ENCODE measurements at places on chromosomes 16 and 17.

- DNase-seq: no peak
Measured at GRCh38 chr17:56815711-56816110, 18.0 kb downstream of the C17orf67 start.

- no peak for DNase-seq
Measured at GRCh38 chr17:78361225-78361701, 1.4 kb upstream of the SOCS3 start.

- DNase-seq: no peak
Measured at GRCh38 chr17:44314869-44315661, 6.7 kb downstream of the RUNDC3A start.

DNA sequence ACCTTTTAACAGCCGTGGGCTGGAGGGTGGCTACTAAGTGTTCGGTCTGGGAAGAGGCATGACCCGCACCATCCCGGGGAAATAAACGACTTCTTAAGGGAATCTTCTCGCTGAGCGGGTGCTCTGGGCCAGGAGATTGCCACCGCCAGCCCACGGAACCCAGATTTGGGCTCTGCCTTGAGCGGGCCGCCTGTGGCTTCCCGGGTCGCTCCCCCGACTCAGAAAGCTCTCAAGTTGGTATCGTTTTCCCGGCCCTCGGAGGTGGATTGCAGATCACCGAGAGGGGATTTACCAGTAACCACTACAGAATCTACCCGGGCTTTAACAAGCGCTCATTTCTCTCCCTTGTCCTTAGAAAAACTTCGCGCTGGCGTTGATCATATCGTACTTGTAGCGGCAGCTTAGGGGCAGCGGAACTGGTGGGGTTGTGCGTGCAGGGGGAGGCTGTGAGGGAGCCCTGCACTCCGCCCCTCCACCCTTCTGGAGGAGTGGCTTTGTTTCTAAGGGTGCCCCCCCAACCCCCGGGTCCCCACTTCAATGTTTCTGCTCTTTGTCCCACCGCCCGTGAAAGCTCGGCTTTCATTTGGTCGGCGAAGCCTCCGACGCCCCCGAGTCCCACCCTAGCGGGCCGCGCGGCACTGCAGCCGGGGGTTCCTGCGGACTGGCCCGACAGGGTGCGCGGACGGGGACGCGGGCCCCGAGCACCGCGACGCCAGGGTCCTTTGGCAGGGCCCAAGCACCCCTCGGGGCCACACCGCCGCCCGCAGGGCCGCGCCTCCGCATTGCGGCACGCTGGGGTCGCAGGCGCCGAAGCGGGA, 3.6 kb upstream of the CBX4 start:
- no peak for DNase-seq

DNA sequence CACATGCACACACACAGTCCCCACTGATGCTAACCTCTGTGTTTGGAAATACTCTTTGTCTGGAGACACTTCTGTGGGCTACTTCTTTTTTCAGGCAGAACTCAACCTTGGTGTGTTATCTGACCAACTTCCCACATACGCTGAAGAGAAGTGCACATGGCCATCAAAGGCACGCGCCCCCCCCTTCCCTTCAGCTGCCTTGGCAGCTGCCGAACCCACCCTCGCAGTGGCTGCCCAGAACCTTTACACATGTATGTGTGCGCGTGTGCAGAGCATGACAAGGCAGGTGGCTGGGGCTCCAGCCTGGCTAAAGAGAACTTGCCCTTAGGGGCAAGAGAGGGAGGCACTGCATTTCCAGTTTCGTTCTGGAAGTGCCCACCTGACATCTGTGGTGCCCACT, 3.9 kb downstream of the RAPGEFL1 start:
- DNase-seq: no peak

- DNase-seq: no peak
Measured at GRCh38 chr16:19228575-19228974, 57.0 kb upstream of the CLEC19A start.

DNA sequence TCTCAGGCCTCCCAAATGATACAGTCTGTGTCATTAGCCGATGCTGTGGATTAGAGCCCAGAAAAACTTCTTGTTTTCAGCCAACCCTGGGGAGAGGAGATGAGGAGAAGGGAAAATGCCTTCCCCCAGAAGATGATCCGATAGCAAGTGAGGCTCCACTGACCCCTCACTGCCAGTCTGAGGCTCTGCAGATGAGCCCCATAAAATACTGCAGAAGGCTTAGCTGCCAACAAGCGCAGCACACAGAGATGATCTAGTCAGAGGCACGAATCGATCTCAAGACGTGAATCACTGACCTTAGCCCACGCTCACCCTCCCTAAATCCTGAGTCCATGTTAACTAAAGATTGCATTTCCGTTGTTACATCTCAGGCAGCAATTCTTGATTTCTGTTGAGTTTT, 31.5 kb downstream of the SALL1 start:
- DNase-seq: no peak

GRCh38 chr17:82998637-82999036, 80.8 kb upstream of the METRNL start:
- no peak for DNase-seq

DNA sequence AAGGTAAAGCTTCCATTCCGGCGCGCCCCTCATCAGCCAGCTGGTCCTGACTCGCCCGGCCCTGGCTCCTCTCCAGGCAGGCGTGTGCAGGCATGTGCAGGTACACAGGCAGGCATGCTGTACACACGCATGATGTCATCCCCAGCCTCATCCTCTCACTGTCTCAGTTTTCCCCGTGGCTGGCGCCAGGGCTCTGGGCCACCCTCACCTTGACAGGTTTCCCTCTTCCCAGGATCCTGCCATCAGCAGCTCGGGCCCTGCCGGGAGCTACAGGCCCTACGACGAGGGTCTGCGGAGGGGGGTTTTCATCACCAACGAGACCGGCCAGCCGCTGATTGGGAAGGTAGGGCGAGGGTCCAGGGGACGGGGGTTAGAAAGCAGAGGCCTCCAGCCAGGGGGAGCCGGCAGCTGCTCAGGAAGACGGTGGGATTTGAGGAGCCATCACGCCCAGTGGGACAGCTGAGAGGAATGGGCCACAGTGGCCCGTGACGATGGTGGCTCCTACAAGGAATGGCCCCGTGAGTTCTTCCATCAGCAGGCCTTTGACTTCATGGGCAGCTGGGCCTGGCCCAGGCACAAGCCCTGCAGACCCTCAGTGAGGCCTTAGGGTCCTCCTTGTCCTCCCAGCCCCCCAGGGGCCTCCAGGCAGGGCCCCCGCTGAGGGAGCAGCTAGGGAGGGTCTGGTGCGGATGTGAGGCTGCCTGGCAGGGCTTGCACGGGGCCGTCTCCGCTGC, 8.5 kb downstream of the GAA start:
- DNase-seq: no peak

DNA sequence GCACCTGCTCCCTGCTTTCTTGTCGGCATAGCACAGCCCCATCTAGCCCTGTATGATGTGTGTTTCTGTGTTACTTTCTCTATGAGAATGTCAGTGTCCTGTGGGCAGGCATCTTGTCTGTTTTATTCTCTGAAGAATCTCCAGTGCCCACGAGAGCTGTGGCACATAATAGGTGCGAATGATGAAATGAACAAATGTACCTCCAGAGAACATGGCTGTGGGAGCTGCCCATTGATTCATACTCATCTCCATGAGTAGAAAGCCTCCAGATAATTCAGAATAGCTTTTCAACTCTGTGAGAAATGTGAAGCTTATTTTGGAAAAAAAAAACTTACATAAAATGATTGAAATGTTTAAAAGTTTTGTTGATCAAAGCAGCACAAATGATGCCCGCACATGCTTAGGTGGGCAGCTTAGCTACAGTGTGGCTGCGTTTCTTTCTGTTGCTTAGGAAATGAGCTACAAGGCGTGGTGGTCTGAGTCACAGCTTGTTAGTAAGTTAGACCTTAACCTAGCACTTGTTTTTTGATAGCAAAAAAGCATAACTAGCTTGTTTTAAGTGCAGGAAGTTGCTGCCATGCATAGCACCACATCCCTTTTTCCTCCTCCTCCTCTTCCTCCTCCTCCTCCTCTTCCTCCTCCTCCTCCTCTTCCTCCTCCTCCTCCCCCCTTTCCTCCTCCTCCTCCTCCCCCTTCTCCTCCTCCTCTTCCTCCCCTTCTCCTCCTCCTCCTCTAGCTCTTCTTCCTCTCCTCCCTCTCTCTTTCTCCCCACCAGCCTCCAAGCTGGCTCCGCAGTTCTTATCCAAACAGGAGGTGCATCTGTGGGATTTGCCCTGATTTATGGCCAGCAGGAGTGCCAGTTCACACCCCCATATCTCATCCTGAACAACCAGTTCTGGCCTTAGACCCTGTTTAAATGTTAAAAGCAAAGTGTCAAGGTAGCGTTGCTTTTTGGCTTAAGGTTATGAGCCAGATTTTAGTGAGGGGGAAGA, 221.5 kb downstream of the IRF8 start:
- no peak for DNase-seq

Measured in naive thymus-derived CD8-positive, alpha-beta T cell (primary cell).